ENCODE measurements at places on chromosomes 12 and 14.

DNA sequence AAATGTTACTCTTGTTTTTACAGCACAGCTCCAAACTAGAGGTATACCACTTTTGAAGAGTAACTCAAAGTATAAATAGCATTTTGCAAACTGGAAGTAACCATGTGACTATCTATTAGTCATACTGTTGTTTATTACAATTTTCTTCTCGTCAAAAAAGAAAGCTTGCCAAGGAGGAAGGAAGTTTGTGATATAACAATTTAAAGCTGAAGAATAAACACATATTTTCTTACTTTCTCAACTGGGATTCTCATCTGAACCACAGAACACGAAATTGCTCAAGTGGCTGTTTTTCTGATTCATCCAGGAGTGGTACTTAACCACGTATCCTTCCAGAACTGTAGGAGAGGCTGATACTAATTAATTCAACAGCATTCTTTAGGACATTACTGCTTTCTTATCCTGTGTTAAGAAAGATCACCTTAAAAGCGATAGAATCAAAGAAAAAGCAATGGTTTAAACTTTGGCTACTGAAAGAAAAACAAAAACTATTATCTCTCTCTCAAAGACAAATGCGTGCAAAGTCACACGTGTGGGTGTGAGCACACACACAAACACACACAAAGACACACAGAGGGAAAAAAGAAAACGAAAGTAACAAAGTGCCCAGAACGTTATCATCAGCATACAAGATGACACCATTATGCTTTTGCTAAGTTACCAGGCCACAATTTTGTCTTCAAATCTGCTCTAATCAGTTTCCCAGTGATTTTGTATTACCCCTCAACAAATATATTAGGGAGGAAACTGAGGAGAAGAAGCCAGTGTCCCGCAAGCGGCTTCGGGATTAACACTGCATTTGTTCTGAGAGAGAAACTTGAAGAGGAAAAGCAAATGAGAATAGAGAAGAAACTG lies at the start of gene CLEC2B:
TSS of gene CLEC2B (minus strand) at position 48 of the 855 bp plus-strand sequence.
- DNase-seq = peak; percentile 65

DNA sequence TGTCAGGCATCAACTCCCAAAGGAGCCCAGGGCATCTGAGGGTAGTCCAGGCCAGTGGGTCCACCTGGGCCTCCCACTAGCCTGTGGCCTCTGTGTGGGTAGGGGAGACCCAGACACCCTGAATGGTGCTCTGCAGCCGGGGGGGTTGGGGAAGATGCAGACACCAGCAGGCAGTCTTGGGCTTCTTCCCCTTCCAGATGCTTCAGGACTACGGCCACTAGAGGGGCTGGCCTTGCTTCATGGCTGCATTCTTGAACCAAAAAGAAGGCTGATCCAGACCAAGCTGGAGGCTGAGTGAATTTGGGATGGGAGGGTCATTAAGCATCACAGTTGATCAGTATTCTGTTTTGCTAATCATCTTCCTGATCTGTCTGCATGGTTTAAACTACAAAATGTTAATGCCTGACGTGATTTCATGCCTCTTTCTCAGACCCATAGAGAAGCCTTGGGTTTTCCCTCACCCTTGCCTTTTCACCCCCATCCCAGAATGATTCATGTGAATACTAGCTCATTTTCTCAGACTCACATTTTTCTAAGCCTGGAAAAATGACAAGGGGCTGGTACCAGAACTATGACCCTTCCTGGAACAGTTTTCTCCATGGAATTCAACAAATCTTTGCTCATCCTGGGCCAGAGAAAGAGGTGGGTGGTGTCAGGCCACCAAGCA lies 134.2 kb downstream of the NTF3 start:
- DNase-seq = no peak

GRCh38 chr12:124007826-124008570 lies 35.0 kb downstream of the ZNF664 start:
- no peak for DNase-seq

- DNase-seq = no peak
Measured at GRCh38 chr14:49992036-49992435, 99.2 kb downstream of the ARF6 start.

- no peak for DNase-seq
Measured at GRCh38 chr14:85958069-85958468, 428.1 kb downstream of the FLRT2 start.

GRCh38 chr12:131845121-131845520 lies 16.9 kb downstream of the MMP17 start:
- DNase-seq = no peak

GRCh38 chr12:79454338-79454843 lies 236.4 kb downstream of the PAWR start:
- no peak for DNase-seq

Measured in CD4-positive, alpha-beta T cell treated with Interleukin-15 for 4 hours (primary cell).